Motor neuron (in vitro differentiated cells): ENCODE measurements at places on chromosomes 6 and 20.

GRCh38 chr20:62181808-62182207 is 1.0 kb upstream of the MTG2 start:
- no peak for ATAC-seq

- ATAC-seq: peak; percentile 81
These were observed 466.2 kb downstream of the TFAP2A start for GRCh38 chr6:9948678-9949077.

DNA sequence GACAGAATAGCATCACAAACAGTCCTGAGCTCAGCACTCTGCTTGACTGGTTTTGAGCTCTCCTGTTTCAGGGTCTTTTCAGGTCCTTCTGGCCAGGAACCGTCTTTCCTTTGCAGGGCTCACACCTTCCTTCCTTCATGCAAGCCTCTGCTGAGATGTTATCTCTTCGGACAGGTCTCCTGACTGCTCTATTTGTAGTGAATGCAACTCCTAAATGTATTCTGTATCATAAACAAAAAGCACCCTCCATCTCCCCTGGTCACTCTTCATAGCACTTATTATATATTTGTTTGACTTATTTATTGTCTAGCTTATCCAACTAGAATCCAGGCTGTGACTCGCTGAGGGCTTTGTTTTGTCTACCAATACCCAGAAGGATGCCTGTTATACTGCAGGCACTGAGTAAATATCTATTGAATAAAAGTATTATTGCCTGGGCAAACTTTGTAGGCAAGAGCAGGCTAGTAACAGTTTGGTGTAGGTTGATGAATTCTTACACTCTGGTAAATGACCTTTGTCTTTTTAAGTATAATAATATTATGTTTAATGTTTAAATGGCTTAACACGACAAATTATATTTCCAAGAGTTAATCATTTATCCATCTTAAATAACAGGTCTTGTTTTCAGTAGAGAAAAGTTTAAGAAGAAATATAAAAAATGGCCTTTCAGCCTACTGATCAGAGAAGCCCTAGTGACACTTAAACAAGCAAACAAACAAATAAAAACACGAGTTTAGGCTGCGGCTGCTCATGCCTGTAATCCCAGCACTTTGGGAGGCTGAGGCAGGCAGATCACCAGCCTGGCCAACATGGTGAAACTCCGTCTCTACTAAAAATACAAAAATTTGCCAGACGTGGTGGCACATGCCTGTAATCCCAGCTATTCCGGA is 199.7 kb downstream of the BCAS1 start:
- ATAC-seq: no peak

DNA sequence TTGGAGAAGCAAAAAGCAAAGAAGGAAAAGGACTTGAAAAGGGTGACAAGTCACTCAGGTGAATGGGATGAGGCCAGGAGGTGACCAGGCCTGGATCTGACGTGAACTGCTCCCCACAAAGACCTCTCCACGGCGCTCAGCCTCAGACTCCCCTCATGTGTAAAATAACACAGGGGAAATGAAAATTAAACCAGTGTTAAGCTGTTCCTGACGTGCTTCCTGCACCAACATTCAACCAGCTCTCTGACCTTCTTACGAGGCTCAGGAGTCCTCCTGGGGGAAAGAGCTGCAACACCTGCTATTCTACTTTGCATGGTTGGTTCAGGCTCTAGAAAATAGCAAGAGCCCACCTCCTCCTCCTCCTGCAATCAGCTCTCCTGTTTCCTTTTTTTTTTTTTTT is 256.7 kb downstream of the ATXN1 start:
- no peak for ATAC-seq
